ENCODE measurements at places on chromosomes 2 and 18.

- DNase-seq, result no peak
Measured at GRCh38 chr2:147364597-147364996, 480.2 kb upstream of the ACVR2A start.

- DNase-seq, result no peak
Measured at GRCh38 chr2:230794497-230794896, 70.2 kb upstream of the ITM2C start.

DNA sequence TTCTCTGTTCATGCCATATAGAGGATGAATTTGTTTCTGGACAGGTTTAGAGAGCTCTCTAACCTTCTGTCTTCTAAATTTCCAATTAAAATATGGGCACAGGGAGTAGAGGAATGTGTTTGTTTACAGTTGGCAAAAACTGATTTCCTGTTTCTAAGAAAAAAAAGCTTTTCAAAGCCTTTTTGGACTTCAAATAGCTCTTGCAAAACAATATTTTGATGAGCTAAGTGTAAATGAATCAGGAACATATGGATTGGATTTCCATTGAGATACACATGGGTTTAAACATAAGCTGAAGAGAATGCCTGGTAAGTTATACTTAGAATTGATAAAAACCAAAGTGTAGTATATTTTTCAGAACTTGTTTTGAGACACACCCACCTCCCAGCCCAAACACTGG lies 677.5 kb downstream of the NYAP2 start:
- no peak for DNase-seq

DNA sequence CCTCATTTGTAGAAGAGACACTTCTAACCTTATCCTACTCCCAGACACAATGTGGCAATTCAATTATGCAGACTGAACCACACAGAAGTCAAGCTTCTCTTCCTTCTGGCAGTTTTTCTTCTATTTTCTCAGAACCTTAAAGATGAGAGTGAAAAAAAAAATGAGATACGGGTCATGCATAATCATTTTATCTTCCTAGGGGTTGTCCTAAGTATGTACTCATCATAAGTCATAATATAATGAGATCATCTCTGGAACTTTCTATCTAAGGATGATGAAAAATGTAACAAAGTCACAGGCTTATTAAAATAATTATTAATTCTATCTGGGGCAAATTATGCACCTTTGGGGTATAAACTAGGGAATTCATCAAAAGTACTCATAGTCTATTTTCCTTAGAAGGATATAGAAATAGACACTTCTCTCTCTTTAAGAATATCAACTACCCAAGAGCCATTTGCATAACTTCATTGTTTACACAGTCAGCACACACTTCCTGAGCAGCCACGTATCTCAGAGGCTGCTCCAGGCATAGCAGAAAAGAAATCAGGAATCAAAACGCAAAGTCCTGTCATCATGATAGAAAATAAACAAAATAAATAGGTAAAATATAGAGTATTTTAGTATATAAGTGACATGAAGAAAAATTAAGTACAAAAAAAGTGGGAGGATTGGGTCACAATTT lies 345.9 kb upstream of the SPHKAP start:
- DNase-seq, result no peak

- DNase-seq, result no peak
Measured at GRCh38 chr18:9323750-9324445, 10.7 kb upstream of the TWSG1 start.

DNA sequence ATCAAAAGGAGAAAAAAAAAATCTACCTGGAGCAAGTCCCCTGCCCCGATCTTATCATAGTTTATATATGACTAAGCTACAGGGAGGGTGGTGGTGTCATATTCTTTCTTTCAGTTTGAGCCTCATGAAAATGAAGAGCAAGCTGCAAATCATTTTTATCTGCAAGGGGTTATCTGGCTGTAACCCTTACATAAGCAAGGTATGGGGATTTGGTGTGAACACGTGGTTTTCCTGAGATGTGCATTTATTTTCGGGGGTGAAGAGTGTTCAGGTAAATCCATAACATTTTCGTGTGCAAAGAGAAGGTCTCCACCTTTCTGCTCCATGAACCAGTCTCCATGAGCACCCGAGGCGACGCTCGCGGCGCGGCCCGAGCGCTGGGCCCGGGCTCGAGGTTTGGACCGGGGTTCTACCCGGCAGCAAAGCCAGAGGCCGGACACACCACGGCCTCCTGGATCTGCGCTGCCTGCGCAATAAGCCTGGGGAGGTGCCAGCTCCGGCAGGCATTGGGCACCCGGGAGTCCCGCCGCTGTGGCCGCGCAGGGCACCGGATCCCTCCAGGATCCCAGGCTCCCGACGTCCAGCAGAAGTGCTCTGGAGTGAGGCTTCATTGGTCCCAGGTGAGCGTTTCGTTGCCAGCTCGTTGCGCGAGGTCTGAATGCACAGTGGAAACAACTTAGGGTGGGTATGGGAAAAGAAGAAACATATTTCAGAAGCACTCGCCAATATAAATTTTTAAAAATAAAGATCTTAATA lies 36.1 kb upstream of the GPD2 start:
- DNase-seq, result peak; percentile 8

DNA sequence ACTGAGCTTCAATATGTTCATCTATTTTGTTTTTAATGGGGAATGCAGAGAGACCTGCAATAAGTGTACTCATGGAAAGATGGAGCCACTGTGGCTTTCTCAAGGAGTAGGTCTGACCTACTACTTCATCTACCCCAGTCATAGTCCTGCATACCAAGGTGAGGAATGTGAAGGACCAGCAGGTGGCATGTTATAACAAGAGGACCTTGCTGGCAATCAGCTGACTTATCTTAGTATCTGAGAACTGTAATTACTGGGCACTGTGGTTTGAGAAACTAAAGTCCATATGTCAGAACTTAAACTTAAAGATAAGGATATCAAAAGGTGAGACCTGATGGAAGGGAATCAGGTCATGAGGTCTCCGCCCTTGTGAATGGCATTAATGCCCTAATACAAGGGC lies 1104.2 kb downstream of the BCL11A start:
- no peak for DNase-seq

DNA sequence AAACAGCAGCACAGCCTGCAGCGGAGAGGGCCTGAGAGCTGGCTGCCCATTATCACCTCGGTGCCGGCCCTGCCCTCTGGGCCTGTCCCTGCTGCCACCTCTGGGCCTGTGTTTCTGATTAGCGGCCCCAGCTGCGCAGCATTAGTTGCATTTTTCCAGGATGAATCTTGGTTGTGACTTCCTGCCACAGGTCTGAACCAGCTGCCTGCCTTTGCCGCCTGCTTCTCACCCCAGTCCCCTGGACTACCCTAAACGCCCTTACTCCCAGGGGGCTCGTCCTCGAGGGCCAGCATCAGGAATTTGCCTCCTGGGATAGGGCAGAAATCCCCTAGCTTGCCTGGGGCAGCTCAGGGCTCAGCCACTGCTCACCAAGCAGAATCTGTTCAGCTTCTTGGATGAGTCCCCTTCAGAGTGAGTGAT lies 342.8 kb downstream of the DYSF start:
- DNase-seq, result no peak

DNA sequence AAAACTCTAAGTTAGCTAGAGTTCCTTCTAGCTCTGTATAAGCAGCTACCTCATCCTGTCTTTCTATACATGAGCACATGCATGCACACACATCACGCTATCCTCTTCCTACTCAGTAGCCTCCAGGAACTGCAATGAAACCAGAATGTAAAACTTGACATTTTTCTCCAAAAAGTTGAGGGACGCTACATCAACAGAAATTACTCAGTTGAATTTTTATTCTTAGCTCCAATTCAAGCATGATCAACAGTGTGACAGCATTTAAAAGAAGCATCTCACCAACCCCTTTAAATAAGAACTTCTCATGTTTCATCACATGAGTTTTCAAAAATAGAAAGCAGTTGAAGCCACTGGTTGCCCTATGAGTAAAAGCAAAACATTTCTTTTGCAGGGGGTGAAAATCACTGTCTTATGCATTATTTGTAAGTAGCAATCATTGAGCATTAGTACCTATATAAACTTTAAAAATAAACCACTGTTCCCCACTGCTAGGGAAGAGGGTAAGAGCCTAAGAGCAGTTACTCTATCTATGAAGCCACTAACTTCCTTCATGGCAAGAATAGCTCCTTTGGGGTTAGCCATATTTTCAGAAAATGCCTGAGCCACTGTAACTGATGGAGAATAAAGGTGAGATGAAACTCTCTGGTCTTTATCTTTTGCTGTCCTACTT lies 77.9 kb upstream of the ARL5A start:
- no peak for DNase-seq

DNA sequence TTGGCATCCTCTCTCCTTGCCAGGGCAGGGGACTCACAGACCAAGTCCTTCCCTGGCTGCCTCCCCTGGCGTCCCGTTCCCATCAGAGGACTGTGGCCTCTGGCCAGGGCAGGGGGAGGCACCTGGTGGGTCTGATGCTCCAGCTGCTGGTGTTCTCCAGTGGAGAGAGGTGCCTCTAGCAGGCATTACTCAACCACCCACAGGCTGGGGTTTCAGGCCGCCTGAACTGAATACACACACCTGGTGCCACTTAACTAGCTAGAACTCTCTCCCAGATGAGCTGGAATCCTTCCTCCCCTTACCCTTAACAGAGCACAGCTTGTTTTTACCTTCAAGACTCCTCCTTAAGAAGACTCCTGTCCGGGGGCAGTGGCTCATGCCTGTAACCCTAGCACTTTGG lies 37.7 kb upstream of the CNGA3 start:
- no peak for DNase-seq

GRCh38 chr2:12502759-12503158 lies 214.0 kb upstream of the TRIB2 start:
- DNase-seq, result peak; percentile 43

DNA sequence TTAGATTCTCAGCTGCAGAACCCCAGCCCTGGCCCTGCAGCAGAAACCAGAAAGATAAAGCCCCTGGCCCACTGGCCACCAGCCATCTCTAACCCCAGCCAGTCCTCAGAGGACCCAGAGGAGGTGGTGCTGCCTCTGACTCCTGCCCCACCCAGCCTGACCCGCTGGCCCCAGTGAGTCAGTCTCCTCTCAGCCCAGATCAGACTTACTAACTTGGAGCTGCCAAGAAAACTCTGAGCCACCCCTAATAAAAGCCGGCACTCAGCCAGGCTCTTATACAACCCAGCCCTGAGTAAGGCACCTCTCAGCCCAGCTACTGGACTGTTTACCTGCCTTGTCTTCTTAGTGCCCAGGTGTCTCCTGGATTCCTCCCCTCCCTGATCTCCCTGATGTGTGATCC lies 2.0 kb downstream of the SLC14A2 start:
- no peak for DNase-seq

GRCh38 chr2:160630801-160631590 lies 137.4 kb upstream of the RBMS1 start:
- no peak for DNase-seq

DNA sequence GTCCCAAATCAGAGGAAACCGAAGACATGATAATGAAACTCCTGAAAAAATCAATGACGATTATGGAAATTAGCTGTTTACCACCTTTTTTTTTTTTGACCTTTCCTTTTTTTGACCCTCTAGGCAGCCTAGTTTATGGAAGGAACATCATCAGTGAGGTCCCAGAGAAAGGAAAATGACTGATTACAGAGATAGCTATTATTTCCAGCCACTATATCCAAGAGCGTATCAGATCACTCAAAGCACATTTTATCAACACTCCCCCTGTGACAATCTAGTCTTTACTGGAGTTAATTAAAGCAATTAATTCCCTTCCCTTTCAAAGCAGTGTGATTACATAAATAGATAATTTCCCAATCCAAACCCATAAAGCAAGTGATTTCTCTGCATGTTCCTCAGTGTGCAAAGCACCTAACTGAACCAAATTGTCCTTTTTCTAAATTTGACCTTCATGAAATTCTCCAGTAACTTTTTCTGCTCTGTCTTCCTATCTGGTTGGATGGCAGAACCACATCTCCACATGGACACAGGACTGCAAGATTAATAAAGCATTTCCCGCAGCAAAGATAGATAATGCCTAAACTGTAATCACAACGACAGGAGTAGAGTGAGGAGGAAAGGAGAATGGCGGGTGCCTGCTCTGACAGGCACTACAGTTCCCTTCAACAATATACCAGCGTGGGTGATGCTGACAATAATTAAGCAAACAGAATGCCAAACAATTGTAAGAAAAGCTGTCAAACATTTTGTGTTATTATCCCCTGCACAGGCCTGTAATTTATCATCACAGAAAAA lies 194.4 kb downstream of the SLC8A1 start:
- DNase-seq, result no peak

GRCh38 chr2:23494286-23494685 lies 109.3 kb downstream of the KLHL29 start:
- no peak for DNase-seq

DNA sequence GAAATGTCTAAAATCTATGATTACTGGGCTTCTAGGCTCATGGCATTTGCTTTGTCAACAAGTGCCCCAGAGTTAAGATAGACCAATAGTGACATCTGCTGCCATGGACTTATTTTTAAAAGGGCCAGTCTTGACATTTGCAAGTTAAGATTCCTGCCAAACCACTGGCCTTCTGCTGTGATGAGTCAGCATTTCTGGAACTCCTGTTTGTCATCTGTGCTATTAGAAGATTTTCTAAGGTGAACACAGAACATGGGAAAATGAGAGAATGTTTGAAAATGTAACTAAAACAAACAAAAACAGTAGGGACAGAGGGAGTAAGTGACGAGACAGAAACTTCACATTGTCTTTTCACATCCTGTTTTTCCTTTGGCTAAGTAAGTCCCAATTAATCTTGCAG lies 93.7 kb upstream of the WDR75 start:
- DNase-seq, result peak; percentile 14

DNA sequence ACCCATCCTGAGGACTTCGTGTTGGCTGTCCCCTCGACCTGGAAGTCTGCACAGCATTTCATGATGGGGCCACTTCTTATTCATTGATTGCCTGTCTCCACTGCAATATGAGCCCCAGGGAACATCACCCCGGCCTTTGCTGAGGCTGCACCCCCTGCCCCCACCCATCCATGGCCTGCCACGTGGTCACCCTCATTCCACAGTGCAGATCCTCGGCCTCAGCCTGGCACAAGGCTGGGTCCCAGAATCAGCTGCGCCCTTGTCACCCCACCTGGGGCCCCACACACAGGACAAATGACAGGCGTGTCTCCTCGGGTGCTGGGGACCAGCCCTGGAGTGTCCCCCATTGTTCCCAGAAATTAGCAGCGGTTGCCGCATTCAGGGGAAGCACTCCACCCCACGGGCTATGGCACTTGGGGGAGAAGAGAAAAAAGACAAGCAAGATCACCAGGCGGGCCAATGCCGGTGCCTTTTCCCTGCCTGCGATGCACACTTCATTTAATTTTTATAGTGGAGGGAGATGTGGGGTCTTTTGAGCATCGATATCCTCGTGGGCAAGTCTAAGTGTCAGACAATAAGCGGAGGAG lies 157.4 kb downstream of the INHBB start:
- no peak for DNase-seq

GRCh38 chr18:59823596-59824195 lies 76.1 kb upstream of the PMAIP1 start:
- DNase-seq, result no peak

DNA sequence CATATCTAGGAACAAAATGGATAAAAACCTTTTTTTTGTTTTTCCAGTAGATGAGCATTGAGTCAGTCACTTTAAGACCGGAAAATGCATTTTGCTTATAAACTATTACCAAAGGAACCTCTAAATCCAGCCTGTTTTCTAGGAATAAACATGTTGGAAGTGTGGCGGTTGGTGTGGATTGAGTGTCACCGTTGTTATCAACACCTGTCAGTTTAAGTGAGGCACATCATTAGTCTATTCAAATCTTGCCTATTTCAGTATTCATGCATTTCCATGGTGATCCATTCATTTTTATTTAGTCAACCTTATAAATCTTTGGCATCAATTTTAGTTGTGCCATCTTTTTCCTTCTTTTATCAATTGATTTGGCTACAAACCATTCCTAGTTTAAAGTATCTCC lies 3.3 kb downstream of the KLHL29 start:
- no peak for DNase-seq

- DNase-seq, result no peak
Measured at GRCh38 chr2:38233231-38233983, 143.7 kb downstream of the ATL2 start.
